Vagina (tissue), 2 donors: ENCODE measurements at places on chromosomes 12 and 14.

- DNase-seq: no peak
Observed at GRCh38 chr12:119096429-119097202, 82.1 kb upstream of the HSPB8 start.

DNA sequence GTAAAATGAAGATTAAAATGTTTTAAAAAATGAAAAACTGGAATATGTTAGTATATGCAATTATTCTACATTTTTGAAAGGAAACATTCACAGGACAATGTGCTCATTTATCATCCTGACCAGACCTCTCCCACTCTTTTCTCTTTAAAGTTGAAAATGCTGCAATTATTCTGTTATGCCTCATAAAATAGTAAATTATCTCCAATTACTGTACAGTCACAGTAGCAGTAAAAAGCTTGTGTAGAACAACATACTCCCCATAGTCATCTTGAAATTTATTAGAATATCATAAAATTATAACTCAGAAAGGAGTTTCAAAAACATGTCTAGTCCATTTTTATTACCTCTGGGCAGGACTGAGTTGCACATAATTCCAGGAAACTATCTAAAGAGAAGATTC is 250.3 kb downstream of the SYT1 start:
- no peak for DNase-seq

- DNase-seq: no peak
Observed at GRCh38 chr14:95048771-95049312, 108.5 kb downstream of the DICER1 start.

- no peak for DNase-seq
Observed at GRCh38 chr14:73599499-73599898, 7.8 kb downstream of the ACOT4 start.

- DNase-seq: no peak
Observed at GRCh38 chr14:105070760-105071137, 5.5 kb upstream of the GPR132 start.

DNA sequence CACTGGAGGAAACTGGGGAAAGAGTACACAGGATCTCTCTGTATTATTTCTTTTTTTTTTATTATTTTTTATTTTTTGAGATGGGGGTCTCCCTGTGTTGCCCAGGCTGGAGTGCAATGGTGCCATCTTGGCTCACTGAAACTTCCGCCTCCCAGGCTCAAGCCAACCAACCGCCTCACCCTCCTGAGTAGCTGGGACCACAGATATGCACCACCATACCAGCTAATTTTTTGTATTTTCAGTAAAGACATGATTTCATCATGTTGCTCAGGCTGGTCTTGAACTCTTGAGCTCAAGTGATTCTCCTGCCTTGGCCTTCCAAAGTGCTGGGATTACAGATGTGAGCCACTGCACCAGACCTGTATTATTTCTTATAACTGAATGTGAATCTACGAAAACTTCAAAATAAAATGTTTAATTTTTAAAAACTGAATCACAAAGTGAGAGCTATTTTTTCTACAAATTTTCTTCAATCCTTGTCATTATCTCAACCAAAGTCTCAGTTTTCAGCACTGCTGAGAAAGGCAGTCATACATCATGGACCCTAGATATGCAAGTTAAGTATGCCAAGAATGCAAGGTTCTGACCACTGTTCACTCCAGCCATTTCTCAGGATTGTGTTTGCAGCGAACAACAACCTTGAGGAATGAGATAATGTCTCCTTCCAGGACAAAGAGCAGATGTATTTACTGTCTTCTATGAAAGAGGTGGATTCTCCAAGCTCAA is 2.4 kb downstream of the EAPP start:
- DNase-seq: no peak

DNA sequence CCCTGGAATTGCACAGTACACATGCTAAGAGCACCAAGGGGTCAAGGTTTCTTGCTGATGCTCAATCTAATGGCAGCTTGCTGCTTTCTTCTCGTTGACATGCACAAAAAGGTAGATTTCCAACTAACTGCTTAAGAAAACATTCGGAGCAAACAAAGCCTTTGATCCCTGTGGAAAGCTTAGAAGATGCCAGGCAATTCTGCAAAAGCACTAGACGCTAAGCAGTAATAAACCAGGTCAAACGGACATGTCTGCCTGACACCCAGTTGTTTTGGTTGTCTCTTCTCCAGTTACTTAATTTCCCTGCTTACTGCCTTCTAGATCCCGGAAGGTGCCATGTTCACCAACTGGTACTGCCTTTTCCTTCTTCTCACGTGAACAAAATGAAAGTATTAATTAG is 100.5 kb upstream of the TMCC3 start:
- DNase-seq: no peak

DNA sequence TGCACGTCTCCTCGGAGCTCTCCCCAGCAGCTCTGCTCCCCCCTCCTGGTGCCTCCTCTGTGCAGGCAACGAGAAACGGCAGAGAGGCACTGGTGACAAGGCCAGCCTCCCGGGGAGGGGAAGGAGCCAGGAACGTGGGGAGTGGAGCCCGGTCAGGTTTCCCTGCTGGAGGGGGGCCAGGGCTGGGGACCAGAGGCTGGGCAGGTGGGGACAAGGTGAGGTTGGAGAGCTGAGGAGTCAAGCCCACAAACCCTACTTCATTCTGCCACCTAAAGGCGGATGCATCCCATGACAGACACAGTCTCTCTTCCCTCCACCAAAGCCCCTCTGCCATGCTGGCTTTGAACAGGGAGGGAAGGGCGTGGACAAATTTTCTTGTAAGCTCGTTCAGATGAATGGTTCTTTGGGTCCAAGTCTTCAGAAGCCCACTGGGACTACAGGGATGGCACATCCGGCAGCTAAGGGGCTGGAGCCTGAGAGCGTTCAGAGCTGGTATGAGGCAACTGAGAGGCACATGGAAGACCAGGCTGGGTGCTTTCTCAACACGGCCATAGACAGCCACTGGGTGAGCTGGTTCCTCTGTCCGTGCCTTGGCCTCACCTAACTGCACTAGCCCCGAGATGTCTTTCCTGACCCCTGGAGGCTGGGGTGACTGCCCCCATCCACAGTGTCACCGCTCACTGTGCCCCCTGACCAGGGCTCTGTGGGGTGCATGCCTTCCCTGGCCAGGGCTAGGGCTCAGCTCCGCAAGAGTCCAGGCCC is 105.9 kb downstream of the RBM19 start:
- no peak for DNase-seq

DNA sequence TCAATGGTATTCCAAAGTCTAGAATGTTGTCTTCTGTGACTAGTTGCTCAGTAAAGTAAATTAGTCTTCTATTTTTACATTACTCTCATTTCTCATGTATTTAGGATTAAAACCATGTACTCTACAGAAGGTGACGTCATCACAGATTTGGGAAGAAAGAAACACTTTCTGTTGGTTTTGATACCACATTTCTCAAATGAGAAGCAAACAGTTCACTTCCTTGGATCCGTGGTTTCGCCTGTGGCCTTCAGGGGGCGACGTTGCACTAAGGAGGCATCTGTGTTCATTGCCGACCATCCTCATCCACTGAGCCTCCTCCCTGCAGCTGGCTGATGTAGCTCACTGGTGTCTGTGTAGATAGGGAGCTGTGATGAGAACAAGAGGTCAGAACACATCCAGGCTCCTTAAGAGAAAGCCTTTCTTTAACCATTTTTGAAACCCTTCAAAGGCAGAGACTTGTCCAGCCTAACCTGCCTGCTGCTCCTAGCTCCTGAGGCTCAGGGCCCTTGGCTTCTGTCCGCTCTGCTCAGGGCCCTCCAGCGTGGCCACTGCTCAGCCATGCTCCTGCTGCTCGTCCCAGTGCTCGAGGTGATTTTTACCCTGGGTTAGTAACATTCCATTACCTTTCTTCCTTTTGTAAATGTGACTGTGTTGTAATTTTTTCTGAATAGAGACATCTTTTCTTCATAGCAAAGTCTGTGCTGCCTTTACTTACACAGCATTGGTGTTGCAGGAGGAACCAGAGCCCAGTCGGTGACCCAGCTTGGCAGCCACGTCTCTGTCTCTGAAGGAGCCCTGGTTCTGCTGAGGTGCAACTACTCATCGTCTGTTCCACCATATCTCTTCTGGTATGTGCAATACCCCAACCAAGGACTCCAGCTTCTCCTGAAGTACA is 220.6 kb upstream of the OR4E1 start:
- no peak for DNase-seq

- no peak for DNase-seq
Observed at GRCh38 chr12:943051-943450, 6.4 kb downstream of the RAD52 start.

DNA sequence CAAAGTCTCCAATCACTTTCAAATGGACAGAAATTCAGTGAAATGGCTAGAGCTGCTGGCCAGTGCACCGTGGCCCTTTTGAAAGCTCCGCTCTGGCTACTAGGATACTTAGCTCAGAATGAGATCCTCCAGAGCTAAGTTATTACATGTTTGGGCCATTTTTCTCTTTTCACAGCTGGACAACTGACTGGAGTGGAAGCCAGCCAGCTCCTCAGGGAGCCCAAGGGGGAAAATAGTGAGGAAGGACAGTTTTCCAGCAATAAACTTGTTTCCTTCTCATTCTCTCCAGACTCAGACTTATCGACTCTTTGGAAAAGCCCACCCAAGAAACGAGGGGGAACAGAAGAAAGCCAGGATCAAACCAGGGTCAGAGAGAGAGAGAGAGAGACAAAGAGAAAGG is 266.0 kb downstream of the KSR2 start:
- no peak for DNase-seq

GRCh38 chr12:48125985-48126384 is 6.8 kb downstream of the PFKM start:
- DNase-seq: no peak

DNA sequence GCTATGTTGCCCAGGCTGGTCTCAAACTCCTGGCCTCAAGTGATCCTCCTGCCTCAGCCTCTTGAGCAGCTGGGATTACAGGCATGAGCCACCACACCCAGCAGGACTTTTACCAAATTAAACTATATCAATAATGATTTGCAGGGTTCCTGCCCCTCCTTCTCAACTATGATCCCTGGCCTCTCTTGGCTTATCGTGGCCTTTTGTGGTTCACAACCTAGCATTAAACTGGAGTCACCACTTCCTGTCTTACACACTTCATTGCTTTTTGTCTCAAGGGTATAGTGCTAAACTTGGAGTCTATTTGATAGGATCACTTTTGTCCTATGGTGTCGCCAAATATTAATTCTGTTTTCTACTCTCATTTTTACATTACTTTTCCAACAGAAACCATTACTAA is 64.5 kb downstream of the SEC23A start:
- DNase-seq: no peak

DNA sequence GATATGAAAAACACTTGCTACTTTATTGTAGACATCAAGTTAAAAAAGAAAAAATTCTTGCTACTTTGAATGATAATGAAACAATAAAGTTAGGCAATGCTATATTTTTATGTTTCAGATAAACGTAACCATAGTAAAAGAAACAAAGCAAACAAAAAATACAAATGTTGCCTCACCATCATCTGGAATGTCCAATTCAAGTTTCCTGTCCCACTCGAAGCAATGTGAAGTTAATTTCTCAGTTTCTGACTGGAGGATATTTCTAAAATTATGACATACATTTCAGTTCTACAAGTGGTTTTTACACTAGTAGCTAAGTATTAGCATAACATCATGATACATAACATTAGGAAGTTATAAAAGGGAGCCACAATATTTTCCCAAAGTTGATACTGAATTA is 20.9 kb downstream of the DLGAP5 start:
- DNase-seq: no peak

DNA sequence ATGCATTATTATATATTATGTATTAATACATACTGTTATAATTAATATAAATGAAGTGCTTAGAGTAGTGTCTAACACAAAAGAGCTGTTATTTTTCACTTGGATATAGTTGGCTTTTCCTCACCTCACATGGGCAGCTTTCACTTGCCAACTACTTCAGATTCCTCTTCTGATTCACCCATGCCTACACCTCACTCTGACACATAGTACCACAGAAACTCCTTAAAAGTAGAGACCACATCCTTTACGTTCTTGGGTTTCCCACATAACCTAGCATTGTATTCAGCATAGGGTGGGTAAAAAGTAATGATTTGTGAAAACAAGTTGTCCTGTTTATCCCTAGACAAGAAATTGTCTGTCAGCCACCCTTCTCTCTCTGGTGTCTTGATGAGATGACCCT is 61.0 kb downstream of the DIO2 start:
- no peak for DNase-seq

DNA sequence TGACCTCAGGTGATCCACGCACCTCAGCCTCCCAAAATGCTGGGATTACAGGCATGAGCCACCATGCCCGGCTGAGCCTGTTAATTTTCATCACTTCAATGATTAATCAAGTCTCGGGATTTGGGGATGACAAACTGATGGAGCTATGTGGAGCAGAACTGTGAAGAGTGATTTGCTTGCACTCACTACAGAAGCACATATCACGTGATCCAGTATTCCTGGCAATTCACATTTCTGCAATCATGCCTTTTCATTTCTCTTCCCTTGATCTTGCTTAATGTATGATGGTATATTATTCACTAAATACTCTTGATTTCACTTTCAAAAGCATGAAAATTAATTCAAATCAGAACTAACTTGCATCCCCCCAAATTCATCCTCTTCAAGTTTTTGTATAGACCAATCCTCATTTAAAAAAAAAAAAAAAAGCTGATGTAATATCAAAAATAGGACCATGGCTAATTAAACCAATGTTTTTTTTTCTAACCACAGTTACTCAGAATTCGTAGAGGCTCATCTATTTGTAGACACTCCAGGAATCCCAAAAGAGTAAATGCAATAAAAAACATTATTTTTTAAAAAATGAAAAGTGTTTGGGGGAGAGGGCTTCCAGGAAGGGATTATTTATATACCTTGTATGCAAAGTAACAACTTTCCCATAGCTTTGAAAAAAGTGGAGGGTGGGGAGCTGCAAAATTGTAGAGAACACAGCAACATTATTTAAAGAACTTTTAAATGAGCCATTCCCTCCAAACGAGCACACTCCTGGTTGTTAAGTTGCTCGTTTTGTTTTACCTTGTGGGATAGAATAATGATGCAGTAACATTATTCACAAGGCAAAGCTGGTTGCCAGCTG is 7.0 kb upstream of the ATXN2 start:
- no peak for DNase-seq

- DNase-seq: no peak
Observed at GRCh38 chr14:29216268-29217232, 450.0 kb downstream of the FOXG1 start.

DNA sequence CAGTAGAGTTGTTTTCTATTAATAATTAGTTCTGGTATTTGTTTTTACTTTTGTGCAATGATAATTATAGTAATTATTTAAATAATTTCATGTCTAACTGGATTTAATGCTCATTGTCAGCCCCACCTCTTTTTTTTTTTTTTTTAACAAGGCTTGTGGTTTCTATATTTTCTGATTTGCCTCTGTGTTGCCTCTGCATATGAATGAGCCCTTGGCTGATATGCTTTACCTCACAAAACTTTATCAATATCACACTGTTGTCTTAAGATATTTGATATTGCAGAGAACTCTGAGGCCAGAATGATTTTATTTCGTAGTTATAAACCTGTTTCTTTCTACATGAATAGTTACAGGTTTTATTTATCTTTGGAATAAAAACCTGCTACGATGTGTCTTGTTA is 116.2 kb upstream of the ATP2B1 start:
- no peak for DNase-seq

- no peak for DNase-seq
Observed at GRCh38 chr12:9760120-9760519, 581 bp downstream of the CD69 start.

GRCh38 chr12:124386661-124387527 is 92.0 kb downstream of the RFLNA start:
- no peak for DNase-seq
